ENCODE measurements at places on chromosomes 11 and 22. TPM values are rescaled to one million over a fixed set of nuclear protein-coding genes. Genes with fewer than 3 reads are reported as not detected.

ESAM gene
- total RNA-seq, result 1.1 TPM

HMOX1 gene
- total RNA-seq, result 11.4 TPM

MYO18B gene
- 0.77 TPM for total RNA-seq

- DNase-seq, result no peak
Measured at GRCh38 chr11:114150671-114151070, 91.2 kb downstream of the ZBTB16 start.

GRCh38 chr11:111089759-111090158 is 155.8 kb upstream of the POU2AF2 start:
- no peak for DNase-seq

DNA sequence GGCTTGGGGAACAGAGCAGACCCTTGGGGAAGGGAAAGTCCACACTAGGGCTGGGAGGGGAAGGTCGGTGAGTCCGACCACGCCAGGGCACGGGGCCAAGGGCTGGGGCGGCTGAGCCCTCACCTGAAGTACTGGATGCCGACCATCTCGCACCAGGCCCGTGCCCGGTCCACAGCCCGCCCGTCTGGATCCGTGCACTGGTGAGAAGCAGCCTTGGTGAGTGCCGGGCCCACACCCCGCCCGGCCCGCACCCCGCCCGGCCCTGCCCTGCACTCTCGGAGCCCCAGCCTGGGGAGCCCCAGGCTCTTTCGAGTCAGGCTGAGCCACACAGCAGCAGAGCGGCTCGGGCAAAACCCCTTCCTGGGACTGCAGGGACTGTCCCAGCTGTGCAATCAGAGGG is 1.9 kb upstream of the BAIAP2L2 start:
- DNase-seq, result no peak

- DNase-seq, result no peak
Measured at GRCh38 chr11:103970701-103971249, 65.7 kb upstream of the DDI1 start.

DNA sequence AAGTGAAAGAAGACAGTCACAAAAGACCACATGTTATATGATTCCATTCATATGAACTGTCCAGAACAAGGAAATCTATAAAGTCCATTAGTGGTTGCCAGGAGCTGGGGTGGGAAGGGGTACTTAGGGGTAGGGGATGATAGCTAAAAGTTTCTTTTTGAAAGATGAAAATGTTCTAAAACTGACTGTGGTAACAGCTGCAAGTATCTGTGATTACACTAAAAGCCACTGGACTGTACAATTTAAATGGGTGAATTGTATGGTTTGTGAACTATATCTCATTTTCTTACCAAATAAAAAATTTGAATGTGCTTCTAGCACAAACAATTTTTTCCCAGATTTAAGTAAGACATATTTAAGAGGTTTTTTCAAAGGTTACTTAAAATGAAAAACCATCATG is 22.1 kb downstream of the CHKA start:
- no peak for DNase-seq

DNA sequence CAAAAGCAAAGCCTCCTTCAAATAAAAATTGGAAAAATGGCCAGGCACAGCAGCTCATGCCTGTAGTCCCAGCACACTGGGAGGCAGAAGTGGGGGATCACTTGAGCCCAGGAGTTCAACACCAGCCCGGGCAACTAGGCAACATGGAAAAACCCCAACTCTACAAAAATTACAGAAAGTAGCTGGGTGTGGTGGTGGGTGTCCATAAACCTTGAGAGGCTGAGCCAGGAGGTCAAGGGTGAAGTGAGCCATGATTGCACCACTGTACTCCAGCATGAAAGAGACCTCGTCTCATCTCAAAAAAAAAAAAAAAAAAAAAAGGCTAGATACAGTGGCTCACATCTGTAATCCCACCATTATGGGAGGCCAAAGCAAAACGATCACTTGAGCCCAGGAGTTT is 22.3 kb downstream of the DDX6 start:
- no peak for DNase-seq

GRCh38 chr11:114400915-114401223 is 403 bp downstream of the RBM7 start:
- DNase-seq, result no peak
